Pons (tissue), 1 donor: ENCODE measurements at places on chromosomes 6 and 20.
A peak's percentile ranks its signal among the peaks of the same experiment; 100 is the strongest.

GRCh38 chr6:41428996-41429421 is 93.6 kb downstream of the NCR2 start:
- no peak for DNase-seq

- DNase-seq: no peak
Measured at GRCh38 chr6:149368065-149368464, 32.0 kb upstream of the SUMO4 start.

GRCh38 chr6:97563529-97563928 is 280.5 kb upstream of the MMS22L start:
- DNase-seq: no peak

- no peak for DNase-seq
Measured at GRCh38 chr6:157292202-157292601, 31.1 kb downstream of the TMEM242 start.

- DNase-seq: peak; percentile 92
Measured at GRCh38 chr6:133921249-133921859, 31.7 kb upstream of the TBPL1 start.

DNA sequence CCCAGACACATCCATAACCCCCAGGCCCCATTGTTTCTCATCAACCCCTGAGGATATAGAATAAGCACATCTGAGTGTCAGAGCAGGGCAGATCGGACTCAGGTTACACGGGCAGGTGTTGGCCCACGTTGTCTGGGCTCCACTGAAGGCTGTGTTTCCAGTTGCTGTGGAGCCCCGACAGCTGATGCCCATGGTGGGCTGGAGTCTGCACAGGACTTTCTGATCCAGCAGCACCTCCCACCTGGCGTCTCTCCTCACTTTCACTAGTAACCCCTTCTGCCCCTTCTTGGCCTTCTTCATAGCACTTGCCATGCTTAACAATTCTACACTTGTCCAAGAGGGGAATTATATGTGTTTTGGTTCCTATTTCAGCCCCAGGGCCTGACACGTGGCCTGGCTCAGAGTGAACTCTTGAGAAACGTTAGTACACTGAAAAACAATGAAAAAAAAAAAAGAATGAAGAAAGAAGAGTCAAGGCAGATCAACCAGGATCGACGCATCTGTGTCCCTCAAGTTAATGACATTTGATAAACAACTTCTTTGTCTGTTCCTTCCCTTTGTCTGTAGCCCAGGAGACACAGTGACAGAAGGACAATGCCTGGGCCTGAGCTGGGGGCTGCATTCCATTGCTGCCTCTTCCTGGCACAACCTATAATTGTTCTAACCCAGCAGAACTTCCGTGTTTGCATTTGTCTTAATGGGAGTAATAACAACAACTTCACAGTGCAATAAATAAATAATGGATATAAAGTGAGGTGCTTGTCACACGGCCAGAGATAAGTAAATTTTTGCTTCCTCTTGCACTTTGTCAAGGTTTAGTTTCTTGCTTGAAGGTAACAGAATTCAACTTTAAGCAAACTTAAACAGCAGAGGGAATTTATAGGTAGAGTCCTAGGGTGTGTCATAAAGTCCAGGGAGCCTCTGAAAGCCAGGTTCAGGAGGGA is 224.2 kb upstream of the SSTR4 start:
- no peak for DNase-seq

GRCh38 chr6:32970413-32971241 is 2.2 kb downstream of the BRD2 start:
- peak; percentile 78 for DNase-seq

GRCh38 chr6:158667360-158667981 is 17.6 kb downstream of the SYTL3 start:
- DNase-seq: no peak

GRCh38 chr6:45668705-45669104 is 291.0 kb upstream of the SUPT3H start:
- no peak for DNase-seq

DNA sequence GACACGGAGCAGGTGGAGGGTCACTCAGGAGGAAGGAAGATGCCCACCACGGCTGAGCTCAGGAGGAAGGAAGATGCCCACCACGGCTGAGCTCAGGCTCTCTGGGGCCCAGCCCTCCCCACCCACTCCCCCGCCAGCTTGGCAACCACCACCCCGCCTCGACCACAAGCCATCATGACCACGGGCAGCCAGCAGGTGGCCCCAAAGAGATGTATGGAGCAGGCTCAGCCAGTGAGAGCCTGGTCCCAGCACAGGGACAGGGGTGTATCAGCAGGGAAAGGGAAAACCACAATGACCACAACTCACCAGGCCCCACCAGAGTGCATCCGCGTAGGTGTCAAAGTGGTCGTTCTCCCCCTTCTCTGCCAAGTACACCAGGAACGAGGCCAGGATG is 30.4 kb downstream of the KCNQ2 start:
- DNase-seq: no peak

DNA sequence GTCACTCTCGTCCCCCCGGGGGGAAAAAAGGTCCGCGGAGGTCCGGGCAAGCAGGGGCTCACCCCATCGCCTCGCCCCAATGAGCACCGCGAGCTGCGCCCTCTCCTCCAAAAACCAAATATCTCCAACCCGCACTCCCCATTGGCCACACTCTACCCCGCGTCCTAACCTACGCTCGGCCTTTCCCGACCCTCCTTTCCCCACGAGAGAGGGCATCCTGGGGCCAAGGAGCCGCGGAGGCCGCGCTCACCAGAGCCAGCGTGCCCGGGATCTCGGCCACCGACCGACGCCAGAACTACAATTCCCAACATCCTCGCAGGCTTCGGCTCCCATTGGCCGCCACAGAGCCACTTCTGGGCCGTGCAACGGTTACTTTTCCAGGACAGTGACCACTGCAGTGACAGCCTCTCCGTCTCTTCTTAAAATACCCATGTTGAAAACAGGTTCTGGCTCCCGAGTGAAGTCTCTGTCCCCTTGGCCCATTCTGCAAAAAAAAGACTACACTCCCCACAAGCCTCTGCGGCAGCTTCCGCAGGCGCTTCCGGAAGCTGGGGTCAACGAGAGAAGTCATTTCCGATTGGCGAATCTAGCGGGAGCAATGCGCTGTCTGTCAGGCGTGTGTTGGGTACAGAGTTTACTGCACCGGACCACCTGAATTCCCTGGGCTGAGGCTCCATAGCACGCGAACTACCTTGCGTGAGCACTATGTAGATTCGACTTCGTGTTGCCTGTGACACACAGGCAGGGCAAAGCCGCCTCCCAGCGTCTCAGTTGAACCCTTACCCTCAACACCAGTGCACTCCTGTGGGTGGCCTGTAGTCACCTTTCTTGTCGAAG is at the start of gene ZNF343:
ZNF343 (minus strand) TSS at position 285 of the 837 bp plus-strand sequence. CDS start 15,020 bp downstream, outside the sequence.
- peak; percentile 90 for DNase-seq

GRCh38 chr6:131635384-131636340 is 1.4 kb upstream of the ENPP3 start:
- DNase-seq: no peak

GRCh38 chr20:658731-659291 is 5.8 kb upstream of the SRXN1 start:
- DNase-seq: no peak

DNA sequence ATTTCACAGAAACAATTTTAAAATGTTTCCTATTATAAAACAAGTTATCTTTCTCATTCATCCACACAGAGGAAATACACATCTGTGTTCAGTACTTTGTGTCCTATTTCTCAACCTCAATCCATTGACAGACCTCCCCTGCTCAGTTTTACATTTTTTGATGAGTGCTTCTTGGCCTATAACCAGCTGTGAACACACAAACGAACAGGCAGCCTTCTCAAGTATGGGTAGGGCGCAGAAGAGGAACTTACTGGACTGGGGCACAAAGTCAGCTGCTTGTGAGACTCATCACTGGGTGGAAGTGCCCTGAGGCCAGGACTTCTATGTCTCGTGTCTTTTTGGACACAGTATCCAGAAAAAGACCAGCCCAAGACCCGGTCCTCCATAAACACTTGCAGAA is 2.8 kb downstream of the RPS6KA2 start:
- peak; percentile 47 for DNase-seq

DNA sequence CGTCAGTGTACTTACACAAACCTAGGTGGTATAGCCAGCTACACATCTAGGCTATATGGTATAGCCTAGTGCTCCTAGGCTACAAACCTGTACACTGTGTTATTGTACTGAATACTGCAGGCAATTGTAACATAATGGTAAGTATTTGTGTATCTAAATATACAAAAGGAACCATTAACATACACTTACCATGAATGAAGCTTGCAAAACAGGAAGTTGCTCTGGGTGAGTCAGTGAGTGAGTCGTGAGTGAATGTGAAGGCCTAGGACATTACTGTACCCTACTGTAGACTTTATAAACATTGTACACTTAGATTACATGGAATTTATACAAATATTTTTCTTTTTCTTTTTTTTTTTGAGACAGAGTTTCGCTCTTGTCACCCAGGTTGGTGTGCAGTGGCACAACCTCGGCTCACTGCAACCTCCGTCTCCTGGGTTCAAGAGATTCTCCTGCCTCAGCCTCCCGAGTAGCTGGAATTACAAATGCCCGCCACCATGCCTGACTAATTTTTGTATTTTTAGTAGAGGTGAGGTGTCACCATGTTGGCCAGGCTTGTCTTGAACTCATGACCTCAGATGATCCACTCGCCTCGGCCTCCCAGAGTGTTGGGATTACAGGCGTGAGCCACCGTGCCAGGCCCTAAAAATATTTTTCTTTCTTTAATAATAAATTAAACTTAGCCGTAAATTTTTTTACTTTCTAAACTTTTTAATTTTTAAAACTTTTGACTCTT is 15.4 kb upstream of the KIAA1755 start:
- DNase-seq: no peak

DNA sequence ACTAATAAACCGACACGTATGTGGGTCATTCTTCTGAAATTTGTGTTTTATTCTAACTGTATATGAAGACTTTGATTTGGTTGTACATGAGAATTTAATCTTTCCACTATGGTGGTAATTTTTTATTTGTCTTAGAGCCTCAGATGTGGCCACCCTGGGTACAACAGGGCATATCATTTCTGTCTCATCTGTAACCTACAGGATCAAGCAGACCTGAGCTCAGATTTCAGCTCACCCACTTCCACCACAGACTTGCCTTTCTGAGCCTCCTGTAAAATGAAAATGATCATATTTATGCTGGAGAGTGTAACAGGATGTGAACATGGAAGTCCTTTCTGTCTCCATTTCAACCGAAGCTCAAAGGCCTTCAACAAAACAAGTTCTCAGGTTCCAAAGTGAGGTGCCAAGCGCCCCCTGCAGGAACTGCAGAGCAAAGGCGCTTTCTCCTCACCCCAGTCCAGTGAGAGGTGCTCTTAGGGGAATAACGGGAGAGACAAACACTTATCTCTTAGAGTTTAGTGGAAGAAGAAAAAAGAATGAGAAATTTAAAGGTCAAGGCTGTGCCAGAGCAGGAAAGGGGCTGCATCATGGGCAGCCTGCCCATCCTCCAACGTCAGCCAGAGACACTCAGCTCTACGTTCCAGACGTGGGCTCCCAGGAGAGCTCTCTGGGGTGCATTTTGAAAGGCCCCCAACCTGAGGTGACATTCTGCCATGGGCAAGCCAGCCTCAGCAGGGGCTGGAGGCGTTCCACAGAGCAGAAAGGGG is 23.0 kb upstream of the CD24 start:
- DNase-seq: peak; percentile 40

DNA sequence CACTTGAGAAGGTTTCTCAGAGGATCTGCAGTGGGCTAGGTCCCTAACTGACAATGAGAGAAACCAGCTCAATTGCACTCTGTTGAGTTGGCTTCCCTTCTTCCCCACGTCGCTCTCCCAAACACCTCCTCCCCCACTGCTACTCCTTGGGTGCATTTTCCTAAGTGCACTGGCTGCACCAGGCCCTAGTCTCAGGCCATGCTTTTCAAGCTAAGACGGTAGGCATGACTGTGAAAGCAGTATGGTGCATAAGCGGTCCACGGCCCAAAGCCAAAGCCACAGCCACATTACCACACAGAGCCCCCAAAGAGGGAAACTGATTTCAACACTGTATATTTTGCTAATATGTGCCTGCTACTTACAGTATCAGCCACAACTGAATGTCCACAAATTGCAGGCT is 62.1 kb upstream of the RBM24 start:
- no peak for DNase-seq

DNA sequence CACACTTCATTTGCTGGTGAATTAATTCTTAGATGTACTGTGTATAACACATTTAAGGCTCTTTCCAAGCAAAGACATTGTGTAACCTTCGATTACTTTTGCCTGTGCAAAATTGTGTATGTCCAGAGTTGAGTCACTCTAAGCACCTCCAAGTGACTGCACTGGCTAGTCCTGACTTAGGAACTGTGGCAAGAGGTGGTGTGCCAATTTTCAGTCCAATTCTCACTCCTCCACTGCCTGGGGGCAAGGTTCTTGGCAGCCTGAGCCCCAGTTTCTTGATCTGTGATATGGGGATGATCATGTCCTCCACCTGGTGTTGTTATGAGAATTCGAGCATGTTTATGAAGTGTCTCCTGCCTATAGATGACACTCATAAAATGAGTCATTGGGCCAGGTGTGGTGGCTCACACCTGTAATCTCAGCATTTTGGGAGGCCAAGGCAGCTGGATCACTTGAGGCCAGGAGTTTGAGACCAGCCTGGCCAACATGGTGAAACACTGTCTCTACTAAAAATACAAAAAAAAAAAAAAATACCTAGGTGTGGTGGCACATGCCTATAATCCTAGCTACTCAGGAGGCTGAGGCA is 105.3 kb upstream of the CDYL start:
- no peak for DNase-seq

GRCh38 chr6:36984581-36985416 is 1.2 kb downstream of the MTCH1 start:
- peak; percentile 47 for DNase-seq

GRCh38 chr20:63469713-63470101 is 2.7 kb downstream of the KCNQ2 start:
- DNase-seq: no peak

GRCh38 chr6:90028066-90028778 is 134.0 kb downstream of the GJA10 start:
- DNase-seq: no peak

DNA sequence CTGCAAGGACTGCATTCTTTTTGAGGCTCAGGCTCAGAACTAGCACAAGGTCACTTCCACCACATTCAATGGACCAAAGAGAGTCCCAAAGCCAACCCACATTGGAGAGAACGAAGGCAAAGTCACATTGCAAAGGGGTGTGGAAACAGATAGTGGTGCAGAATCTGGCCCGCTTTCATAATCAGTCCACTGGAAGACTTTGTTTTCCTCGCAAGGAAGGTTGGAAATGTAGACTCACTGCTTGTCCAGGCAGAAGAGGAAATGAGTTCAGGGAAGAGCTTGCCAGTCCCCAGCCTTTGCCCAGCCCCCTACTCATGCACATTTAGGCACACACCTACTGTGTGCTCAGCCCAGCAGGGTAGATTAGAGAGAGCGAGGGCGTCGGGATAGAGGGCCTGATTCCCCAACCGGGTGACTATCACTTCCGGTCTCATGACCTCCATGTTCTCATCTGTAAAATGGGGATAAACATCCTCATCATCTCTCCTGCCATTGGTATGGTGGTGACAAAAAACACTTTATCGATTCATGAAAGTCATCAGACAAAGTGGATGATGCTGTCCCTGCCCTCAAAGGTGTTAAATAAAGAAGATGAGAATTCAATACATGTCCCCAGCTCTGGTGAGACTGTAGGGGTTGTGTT is 24.3 kb upstream of the CCN5 start:
- no peak for DNase-seq
